AG04450 (cell line): ENCODE measurements at places on chromosomes 3 and 15.

GRCh38 chr15:66886241-66886675 is 179.1 kb upstream of the SMAD3 start:
- DNase-seq, result no peak

DNA sequence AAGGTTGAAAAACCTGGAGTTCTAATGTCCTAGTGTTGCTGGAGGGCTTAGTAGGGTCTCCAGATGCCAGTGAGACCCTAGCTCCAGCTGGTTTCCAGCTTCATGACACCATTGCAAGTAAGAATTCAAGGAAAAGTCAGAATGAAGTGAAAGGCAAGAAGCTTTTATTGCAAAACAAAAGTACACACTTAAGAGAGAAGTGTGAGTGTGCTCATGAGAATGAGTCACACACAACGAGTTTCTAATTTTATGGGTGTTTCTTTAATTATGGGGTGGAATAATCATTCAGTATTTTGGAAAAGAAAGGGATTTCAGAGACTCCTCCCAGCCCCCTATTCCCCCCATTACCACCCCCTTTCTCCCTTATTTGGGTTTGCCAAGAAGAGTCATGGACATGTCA is 24.6 kb upstream of the ZNF502 start:
- no peak for DNase-seq

GRCh38 chr3:37726525-37727290 is 135.0 kb upstream of the CTDSPL start:
- DNase-seq, result no peak

GRCh38 chr15:57654153-57654852 is 52.2 kb upstream of the POLR2M start:
- DNase-seq, result peak; percentile 3

- no peak for DNase-seq
Measured at GRCh38 chr3:184335291-184335660, 2.1 kb upstream of the FAM131A start.

- DNase-seq, result no peak
Measured at GRCh38 chr3:186520957-186521842, 23.0 kb downstream of the CRYGS start.

GRCh38 chr3:110149763-110150162 is 812.4 kb upstream of the DPPA4 start:
- no peak for DNase-seq

- DNase-seq, result peak; percentile 34
Measured at GRCh38 chr3:113174801-113175485, 36.4 kb upstream of the BOC start.

- DNase-seq, result no peak
Measured at GRCh38 chr15:100265641-100266035, 76.1 kb downstream of the ADAMTS17 start.
